ENCODE measurements at places on chromosomes 13 and 19.

DNA sequence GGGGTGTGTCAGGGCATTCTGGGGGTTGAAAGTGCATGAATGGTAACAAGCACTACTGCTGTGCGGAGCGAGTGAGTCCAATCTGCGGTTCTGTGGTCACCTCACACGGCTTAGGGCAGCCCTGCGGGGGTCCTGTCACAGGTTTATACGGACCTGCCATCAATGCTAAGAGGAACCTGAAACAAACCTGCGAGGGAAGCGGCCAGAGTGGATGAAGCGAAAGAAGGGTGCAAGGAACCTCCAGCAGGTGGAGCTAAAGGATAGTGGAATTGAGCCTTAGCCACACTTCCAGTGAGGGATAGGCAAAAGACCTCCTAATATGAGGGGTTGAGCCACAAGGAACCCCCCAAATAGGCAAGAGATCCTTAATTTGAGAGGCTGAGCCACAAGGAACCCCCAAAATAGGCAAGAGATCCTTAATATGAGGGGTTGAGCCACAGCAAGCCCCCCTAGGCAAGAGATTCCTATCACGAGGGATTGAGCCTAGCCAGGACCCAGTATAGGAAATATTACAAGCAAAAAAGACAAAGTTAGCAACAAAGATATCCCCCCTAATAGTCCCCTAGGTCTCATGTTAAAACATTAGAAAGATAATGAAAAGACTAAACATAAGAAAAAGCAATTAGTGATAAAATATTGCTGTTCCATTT is 6.3 kb upstream of the ZNF69 start:
- peak; percentile 83 for DNase-seq

GRCh38 chr19:50702871-50703829 is 16.5 kb downstream of the SHANK1 start:
- DNase-seq: peak; percentile 70

DNA sequence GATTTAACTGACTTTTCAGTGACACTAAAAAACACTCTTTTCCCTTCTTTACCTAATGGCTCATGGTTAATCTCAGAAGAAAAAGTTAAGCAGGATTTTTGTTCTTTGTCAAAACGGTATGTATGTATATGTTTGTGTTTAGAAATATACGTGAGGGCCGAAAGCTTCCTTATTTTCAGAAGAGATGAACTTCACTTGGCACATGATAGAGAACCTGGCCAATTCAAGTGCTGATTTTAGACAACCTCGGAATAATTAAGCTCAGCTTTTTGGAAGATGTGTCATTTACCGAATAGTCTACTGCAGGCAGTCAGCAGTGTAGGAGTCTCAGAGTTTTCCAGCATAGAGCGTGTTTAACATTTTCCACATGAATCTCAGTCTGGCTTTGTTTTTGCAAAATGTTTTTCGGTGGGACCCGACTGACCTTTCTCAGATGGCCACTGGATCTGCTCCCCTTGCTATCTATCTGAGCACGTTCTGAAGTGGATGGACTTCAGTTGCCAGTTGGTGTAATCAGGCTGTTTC is 4.6 kb downstream of the RNASEH2B start:
- DNase-seq: peak; percentile 55

GRCh38 chr13:34004676-34005075 is 186.7 kb downstream of the RFC3 start:
- DNase-seq: no peak

DNA sequence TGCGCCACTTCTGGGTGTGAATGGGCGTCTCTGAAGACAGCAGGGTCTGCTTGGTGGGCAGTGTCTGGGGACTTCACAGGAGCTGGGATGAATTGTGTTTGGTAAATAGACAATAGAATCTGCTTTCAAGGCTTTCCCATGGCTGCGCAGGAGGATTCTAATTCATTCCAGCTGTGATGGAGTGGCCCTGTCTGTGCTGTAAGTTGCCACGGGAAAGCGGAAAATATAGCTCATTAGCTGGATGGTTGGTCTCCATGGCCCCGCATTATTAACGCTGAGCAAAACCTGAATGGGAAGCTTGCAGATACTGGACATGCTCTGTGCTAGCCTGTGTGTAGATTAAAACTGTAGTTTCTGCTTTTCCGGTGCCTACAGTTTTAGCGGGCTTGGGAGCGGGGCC is 15.6 kb upstream of the C1QTNF9 start:
- no peak for DNase-seq

DNA sequence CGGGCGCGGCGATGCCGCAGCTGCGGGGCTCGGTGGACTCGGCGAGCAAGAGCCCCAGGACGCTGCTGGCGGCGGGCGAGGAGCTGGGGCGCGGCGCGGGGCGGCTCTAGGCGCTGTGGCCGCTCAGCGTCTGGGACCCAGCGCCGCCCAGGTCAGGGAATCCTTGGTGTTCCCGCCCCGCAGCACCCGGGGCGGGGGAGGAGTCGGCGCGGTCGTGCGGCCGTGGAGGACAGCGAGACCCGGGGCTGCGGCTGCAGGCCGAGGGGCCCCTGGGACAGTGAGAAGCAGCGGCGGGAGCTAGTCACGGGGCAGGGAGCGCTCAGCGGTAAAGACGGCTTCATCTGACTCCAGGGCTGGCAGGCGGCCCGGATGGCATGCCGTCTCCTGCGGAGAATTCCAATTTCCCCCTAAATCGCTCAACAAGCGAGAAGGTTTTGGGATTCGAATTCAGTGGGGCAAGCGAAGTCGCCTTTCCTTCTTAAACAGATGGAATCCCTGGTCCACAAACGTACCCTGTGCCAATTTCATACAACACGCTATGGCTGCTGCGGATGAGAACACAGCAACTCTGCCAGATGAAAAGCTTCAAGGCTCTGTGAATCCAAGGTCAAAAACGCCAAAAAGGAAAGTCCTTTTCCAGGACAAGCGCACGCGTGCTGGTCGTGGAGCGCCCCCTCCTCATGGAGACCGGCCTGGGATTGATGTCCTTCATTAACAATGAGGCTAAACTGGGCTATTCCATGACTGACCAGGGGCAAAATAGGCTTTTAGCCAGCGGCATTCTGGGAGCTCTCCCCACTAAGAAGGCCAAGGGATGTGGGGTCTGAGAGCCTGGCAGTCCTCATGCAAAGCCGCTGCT is 4.2 kb upstream of the ZSCAN4 start:
- DNase-seq: peak; percentile 36

DNA sequence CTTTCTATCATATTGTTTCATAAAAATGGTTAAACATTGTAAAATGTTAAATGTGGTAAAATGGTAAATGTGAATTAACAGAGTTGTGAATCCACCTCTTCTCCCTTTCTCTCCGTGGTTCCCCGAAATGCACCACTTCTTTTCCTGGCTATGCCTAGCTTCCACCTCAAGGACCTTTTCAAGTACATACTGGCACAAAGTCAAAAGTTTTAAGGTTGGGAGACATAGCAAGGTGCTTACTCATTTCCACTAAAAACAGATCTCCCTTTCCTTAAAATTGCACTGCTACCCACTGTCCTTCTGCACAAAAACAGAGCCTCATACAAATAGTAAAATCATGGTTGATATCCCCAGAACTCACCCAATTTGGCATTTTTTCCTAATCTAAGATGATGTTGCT is 558.2 kb downstream of the SLITRK6 start:
- DNase-seq: no peak

DNA sequence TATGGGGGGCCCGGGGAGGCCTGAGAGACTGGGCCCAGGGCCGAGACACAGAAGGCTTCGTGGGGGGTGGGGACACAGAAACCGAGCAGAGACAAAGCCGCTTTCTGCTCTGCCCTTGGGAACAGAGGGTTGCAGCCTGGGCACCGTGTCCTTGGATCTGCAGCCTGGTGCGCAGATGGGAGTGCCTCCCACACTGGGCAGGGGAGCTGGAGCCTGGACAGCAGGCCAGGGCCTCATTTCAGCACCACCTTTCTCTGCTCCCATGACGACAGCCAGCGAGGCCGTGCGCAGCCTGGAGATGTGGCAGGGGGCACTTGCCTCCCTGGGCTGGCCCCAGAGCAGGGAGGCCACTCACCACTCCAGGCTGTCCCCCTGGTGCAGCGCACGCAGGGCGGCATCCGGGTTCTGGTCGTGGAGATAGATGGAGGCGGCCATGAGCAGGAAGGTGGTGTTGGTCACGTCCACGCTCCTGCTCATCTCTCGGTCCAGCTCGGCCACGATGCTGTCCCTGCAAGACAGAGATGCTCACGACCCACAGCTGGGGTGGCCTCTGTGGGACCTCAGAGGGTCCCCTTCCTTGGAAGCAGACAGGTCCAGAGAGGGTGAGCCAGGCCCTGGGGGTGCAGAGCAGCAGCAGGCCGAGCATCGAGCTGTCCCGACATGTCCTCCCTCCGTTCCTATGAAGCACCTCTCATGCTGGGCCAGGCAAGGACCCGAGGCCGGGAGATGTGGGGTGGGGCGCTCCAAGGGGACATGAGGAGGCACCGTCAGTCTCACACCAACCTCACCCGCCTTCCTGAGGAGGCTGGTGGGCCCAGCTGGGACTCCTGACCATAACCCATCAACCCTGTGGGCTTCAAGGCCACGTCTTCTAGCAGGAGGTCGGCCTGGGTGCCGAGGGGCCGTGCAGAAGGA is 10.9 kb upstream of the CERS1 start:
- no peak for DNase-seq

- no peak for DNase-seq
Measured at GRCh38 chr19:4042731-4043082, 24.0 kb downstream of the ZBTB7A start.

- peak; percentile 63 for DNase-seq
Measured at GRCh38 chr19:18205200-18205892, 1.5 kb upstream of the RAB3A start.

GRCh38 chr13:39297664-39298171 is 259.5 kb downstream of the NHLRC3 start:
- DNase-seq: no peak

GRCh38 chr19:14889994-14890642 is 4.2 kb upstream of the OR7A17 start:
- DNase-seq: no peak
